ENCODE measurements at places on chromosomes 13 and 19. TPM values are rescaled to one million over a fixed set of nuclear protein-coding genes. Genes with fewer than 3 reads are reported as not detected.

SLITRK5 gene
- under 0.01 TPM for total RNA-seq

FGF9 gene
- under 0.01 TPM for total RNA-seq

- DNase-seq = no peak
Observed at GRCh38 chr19:53880711-53881481, 1.1 kb upstream of the PRKCG start.

- no peak for DNase-seq
Observed at GRCh38 chr13:110254151-110254679, 52.7 kb downstream of the COL4A1 start.

GRCh38 chr19:44866664-44867063 is 20.6 kb downstream of the NECTIN2 start:
- no peak for DNase-seq

DNA sequence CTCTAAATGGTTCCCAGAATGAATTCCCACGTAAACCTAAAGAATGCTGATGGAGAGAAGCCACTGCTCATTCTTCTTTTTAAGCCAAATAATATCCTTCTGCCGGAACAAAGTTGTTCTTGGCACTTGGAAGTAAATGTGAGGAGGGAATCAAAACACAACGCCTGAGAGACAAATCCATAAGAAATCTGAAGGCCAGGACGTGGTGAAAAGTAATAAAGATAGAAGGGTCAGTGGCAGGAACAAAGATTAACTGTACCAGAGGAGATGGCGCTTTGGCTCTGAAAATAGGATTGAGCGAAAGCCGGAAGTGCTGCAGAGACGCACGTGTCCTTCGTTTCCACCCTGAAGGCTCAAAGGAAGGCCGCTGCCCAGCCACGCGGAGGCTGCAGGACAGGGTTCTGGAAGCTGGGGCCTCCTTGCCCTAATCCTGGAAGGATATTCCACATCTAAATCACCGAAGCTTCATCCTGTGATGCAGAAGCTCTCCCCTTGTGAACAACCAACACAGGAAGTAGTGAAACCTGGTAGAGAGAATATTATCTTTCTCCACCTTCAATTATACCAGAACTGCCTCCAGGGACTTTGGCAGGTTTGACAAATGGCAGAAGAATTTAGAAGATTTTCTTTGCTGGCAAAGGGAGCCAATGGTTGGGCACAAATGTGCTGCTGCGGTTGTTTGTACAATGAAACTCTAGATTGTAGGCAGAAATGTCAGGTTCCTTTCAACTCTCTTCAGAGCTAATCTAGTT is 214.6 kb upstream of the SERP2 start:
- no peak for DNase-seq

- DNase-seq = no peak
Observed at GRCh38 chr19:10182076-10182475, 12.7 kb downstream of the DNMT1 start.

DNA sequence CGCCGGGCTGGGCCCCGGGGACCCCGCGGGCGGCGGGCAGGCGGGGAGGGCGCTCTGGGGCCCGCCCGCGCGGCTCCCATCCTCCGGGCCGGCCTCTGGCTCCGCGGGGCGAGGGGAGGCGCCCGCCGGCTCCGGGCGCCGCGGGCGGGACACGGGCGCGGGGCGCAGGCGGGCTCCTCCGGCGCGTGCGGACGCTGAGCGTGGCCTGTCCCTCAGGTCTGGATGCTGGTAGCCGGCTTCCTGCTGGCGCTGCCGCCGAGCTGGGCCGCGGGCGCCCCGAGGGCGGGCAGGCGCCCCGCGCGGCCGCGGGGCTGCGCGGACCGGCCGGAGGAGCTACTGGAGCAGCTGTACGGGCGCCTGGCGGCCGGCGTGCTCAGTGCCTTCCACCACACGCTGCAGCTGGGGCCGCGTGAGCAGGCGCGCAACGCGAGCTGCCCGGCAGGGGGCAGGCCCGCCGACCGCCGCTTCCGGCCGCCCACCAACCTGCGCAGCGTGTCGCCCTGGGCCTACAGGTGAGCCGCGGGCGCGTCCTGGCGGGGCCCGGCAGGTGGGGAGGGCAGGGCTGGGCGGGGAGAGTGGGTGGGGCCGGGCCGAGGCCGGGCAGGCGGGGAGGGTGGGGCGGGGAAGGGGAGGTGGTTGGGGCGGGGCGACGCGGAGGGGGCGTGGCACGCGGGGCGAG is 420 bp downstream of the IL17D start:
- peak; percentile 59 for DNase-seq

- DNase-seq = no peak
Observed at GRCh38 chr13:107807306-107808073, 407.8 kb downstream of the LIG4 start.

DENND1C gene
- under 0.01 TPM for total RNA-seq

GRCh38 chr13:50208826-50209335 is 193.6 kb downstream of the KCNRG start:
- DNase-seq = peak; percentile 33

GRCh38 chr13:44876782-44877324 is 112.4 kb downstream of the NUFIP1 start:
- no peak for DNase-seq

DNA sequence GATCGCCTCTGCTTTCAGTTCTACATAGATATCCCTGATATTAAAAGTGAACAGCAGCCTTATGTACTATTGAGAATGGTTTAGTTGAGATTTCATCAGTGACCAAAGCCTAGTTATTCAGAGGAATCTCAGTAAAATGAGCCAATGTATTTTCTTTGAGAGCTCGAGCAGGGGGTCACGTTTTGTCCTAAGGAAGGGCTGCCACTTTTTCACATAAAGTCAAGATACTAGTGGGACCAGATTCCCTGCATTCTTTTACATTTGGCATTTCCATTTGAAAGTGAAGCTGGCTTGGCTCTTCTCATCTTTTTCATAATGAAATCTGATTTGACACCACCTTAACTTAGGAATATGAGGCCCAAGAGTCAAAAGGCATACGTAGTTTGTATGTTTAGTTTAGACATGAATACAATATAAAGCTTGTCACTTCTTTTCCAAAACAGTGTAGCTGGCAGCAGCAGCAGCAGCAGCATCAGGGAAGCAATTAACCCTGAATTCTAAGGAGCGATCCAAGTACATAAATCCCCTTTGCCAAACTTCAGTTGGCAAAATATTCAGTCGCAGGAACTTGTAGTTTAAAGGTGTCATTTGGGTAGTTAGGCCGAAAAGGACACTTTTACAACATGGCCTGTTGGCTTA is 1752.2 kb upstream of the PCDH20 start:
- DNase-seq = no peak

IGFL1 gene
- not detected for total RNA-seq

MAB21L1 gene
- not detected for total RNA-seq

DOCK6 gene
- 21.4 TPM for total RNA-seq
